GM13976 (cell line): ENCODE measurements at places on chromosomes 4 and X.
A peak's percentile ranks its signal among the peaks of the same experiment; 100 is the strongest.

DNA sequence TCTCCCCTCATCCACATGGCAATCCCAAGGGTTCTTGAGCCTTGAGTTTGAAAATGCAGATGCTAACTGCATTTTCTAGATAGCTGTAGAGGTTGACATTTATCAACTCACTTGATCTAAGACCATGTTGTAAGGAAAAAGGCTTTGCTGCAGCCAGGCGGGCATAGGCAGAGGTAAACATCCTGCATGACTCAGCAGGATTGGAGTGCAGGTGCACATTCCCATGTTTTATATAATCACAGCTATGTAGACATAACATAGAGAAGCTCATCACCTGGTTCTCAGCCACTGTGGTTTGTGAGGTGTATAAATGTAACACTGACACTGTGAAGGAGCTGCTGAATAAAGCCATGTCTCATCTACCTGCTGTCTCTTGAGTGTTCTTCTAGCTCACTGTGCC, 62.3 kb upstream of the PDE5A start:
- no peak for DNase-seq

DNA sequence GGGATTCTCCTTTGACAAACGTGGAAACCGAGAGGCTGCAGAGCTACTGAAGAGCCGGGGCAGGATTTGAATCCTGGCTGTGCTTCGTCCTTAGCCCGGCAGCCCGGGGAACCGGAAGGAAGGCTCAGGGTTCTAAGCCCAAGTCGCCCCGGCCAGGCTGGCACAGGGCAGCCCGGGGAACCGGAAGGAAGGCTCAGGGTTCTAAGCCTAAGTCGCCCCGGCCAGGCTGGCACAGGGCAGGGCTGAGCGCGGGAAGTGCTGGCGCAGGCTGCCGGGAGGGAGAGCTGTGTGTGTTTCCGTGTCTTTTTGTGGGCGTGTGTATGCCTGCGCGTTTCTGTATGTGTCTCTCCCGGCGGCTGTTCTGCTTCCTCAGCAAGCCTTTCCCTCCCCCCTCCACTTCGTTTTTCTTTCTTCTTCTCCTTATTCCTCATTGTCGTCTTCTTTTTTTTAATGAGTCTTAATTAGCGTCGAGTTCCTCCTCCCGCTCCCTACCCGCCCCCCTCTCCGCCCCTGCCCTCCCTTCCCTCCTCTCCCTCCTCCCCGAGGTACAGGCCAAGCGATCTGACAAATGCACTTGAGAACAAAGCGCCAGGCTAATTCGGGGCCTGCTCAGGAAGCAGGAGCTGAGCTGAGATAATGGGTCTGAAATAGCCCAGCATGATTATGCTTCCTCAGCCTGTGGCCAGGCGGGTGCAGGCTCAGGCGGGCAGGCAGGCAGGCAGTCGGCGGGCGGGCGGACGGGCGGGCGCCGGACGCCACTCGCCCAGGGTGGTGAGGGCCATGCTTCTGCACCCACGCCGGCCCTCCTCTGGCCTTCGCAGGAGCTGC, 65.9 kb downstream of the EFNB1 start:
- no peak for DNase-seq

DNA sequence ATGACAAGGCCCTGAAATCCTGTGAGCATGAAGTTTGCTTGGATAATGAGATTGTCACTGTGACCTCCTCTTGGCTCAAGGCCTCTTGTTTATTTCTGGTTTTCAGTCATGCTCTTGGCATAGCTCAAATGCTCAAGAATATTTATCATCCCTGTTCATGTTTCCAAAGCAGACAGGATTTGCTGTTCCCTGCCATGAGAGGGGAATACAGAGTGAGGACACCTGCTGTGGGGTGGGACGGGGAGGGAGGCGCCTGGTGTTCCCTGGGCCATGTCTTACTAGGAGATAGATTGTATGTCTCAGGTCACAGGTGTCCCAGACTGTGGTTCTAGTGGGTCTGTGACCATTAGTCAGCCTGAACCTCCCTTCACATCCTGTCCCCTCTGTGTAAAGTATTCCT, 34.9 kb upstream of the SH3RF1 start:
- no peak for DNase-seq

DNA sequence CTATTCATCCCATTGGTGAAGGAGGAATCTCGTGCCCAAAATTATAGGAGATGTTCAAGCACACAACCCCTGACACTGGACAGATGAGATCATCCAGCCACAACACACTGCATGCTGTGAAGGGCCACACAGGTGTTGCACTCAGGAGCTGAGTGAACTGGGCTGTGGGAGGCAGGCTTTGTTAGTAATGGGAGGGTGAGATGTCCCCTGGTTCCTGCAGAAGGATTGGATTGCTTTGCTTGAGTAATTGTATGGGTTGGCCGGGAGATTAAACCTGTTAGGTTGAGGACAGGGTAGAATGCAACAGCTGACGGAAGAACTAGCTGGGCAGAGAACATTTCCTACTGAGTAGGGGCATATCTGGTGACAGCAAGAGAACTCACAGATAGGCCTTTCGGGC, 152.2 kb downstream of the TACR3 start:
- DNase-seq: no peak

DNA sequence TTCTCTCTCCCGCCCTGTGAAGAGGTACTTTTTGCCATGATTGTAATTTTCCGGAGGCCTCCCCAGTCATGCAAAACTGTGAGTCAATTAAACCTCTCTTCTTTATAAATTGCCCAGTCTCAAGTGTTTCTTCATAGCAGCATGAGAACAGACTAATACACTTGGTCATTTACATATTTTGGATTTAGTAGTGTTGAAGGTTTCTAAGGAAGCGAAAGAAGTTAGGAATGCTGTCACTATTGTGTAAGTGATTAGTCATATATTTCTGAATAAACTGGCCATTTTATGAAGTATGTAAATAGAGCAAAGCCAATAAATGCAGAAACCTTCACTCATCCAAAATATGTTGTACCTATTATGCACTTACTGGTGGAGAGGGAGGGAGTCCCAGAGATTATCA, 34.4 kb upstream of the GK2 start:
- no peak for DNase-seq

GRCh38 chrX:24925430-24925829, 90.3 kb downstream of the ARX start:
- DNase-seq: no peak

DNA sequence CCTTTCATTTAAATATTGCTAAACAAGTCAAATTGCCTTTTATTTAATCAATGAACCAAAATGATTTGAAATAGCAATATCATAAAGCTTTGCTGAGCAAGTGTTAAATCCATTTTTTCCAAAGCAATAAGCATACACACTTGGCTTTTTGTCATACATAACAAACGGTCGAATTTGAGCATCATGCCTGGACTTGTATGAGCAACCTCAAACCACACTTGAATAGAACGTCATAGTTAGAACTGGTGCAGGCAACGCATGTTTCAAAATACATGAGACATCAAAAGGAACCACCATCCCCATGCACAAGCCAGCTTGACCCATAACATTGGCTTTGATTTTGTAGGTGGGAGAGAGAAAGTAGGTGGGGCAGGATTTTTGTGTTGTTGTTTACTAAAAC, 812.3 kb upstream of the FRG1 start:
- DNase-seq: no peak

GRCh38 chr4:16909281-16909680, 10.8 kb upstream of the LDB2 start:
- no peak for DNase-seq

DNA sequence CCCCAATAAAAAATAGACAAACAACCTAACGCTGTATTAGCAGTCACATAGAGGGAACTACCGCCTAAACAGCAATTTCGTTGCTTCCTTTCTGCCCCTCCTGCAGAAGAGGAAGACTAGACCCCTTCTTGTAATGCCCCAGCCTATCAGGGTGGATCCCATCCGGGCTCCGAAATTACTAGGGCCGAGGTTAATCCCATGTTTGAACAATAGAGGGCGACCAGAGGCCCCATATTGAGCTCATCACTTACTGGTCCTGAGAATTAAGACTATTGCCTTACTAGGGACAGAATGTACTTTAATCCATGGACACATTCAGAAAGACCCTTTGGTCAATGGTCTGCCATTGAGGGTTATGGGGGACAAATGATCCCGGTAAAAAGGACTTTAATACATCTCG, 11.8 kb upstream of the ZNF630 start:
- peak; percentile 50 for DNase-seq

DNA sequence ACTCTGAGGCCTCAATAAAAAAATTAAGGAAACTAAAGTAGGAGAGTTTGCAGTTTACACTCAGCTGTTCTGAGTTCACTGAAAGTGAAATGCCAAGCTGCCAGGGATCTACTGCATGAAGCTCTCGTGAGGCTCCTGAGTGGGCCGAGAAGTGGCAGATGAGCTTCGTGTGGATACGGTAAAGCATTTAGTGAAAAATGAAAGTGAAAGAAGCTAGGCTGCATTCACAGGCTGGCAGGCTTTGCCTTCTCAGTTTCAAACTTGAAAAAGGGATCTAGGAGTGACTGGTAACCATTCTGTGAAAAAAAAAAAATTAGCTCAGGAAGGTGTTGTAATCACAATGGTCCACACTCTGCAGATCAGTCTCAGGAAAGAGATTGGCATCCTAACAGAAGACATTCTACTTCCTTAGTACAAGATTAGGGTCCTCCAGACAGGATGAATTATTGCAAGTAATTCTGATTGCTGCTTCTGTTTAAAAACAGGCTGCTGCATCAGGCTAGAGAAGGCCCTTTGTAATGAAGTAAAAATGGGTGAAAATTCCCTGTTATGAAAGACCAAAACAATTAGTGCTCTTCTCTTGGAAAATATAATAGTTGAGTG, 679.9 kb downstream of the RPA4 start:
- DNase-seq: peak; percentile 35

DNA sequence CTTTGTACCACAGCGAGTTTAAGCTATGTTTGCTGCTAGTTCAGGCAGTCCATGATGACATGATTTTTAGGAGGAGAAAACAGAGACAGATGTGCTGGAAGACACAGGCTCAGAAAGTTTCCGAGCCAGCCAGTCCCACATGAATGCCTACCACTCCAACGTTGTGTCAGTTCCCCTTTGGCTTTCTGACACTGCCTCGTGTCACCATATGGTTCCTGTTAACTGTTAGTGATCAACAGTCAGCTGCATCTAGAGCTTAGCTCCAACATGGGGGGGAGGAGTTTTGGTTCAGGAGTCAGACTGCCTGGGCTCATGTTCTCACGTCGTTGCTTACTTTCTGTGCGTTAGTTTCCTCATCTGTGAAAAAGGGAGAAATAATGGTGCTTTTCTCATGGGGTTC, 343.7 kb downstream of the MID1IP1 start:
- no peak for DNase-seq

DNA sequence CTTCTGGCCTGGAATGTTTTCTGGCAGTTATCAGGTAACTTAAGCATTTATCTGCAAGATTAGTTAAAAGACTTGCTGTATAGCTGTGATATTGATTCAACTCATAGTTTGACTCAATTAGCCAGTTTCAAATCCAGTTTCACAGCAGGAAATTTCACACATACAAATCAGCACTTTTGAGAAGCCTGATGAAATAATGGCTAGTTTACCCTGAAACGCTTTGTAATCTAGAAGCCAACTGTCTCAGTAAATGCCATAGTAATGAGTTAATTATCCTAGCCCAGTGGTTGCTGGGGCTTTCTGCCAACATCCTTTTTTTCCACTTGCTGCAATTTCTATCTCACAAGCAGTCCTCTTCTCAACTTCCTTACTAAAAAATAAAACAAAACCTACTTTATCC, 53.1 kb downstream of the ARHGEF38 start:
- no peak for DNase-seq

- DNase-seq: no peak
Measured at GRCh38 chr4:10345381-10345784, 111.8 kb downstream of the ZNF518B start.

- DNase-seq: no peak
Measured at GRCh38 chrX:34058005-34058404, 74.1 kb downstream of the FAM47A start.
